Fibroblast of lung (primary cell): ENCODE measurements at places on chromosomes 2 and 18. TPM values are rescaled to one million over a fixed set of nuclear protein-coding genes. Genes with fewer than 3 reads are reported as not detected.

The FABP1 gene
- total RNA-seq, result not detected in 2 replicates

The GPBAR1 gene
- under 0.01 TPM in 1 of 2 replicates, not detected in the other for total RNA-seq

The CAPN13 gene
- total RNA-seq, result not detected in 2 replicates

The CCDC141 gene
- under 0.01 and 0.17 TPM in 2 replicates for total RNA-seq

The CXCR1 gene
- not detected in 2 replicates for total RNA-seq

The RAB6C gene
- not detected in 2 replicates for total RNA-seq

The IL1RL1 gene
- total RNA-seq, result 0.50 and 4.6 TPM in 2 replicates

The STAT4 gene
- total RNA-seq, result 0.51 and 0.66 TPM in 2 replicates

The FBXO15 gene
- total RNA-seq, result 0.77 and 0.83 TPM in 2 replicates

The SULT1C4 gene
- 0.26 and 0.50 TPM in 2 replicates for total RNA-seq

The MYL1 gene
- total RNA-seq, result not detected in 2 replicates

The RGPD8 gene
- 9.5 and 13.4 TPM in 2 replicates for total RNA-seq

The C1QL2 gene
- not detected in 2 replicates for total RNA-seq

The DHRS9 gene
- not detected in 2 replicates for total RNA-seq

The ZSWIM2 gene
- total RNA-seq, result under 0.01 TPM in 1 of 2 replicates, not detected in the other

The SERPINB2 gene
- total RNA-seq, result 3.9 and 12.1 TPM in 2 replicates

The FOXD4L1 gene
- total RNA-seq, result 0.17 and 0.26 TPM in 2 replicates

The TEKT4 gene
- not detected in 2 replicates for total RNA-seq

The KRTCAP3 gene
- 0.33 TPM in 1 of 2 replicates, not detected in the other for total RNA-seq

The IL36RN gene
- total RNA-seq, result not detected in 2 replicates

The IGFBP5 gene
- 783 and 1,100 TPM in 2 replicates for total RNA-seq

The MAPK4 gene
- total RNA-seq, result under 0.01 TPM in 1 of 2 replicates, not detected in the other

The SERPINB12 gene
- total RNA-seq, result not detected in 2 replicates

The CD8B gene
- total RNA-seq, result not detected in 2 replicates
